ENCODE measurements at places on chromosomes 12 and 14. TPM values are rescaled to one million over a fixed set of nuclear protein-coding genes. Genes with fewer than 3 reads are reported as not detected.

RTN1 gene
- under 0.01 TPM for total RNA-seq

DACT1 gene
- total RNA-seq = 2.2 TPM

APOF gene
- total RNA-seq = not detected

BCL11B gene
- 0.37 TPM for total RNA-seq

COCH gene
- total RNA-seq = 1.1 TPM

HIP1R gene
- total RNA-seq = 25.7 TPM

LRRC43 gene
- under 0.01 TPM for total RNA-seq

CNTN1 gene
- 0.39 TPM for total RNA-seq

NAB2 gene
- total RNA-seq = 52.9 TPM

RFLNA gene
- total RNA-seq = not detected

TCL1B gene
- total RNA-seq = not detected

KERA gene
- not detected for total RNA-seq

CTSG gene
- not detected for total RNA-seq

KCNK10 gene
- not detected for total RNA-seq

ADAM20 gene
- total RNA-seq = 1.1 TPM

HCAR2 gene
- under 0.01 TPM for total RNA-seq

OVCH1 gene
- total RNA-seq = 0.98 TPM

LHX5 gene
- total RNA-seq = not detected

HCAR3 gene
- not detected for total RNA-seq

RHOF gene
- total RNA-seq = 4.8 TPM

SERPINA3 gene
- 0.20 TPM for total RNA-seq

FGF6 gene
- not detected for total RNA-seq

GLI1 gene
- total RNA-seq = 0.78 TPM

KRT72 gene
- total RNA-seq = not detected

FAM90A1 gene
- 0.20 TPM for total RNA-seq

Data from subcutaneous preadipocyte (primary cell).